ENCODE measurements at places on chromosomes 4 and X.

DNA sequence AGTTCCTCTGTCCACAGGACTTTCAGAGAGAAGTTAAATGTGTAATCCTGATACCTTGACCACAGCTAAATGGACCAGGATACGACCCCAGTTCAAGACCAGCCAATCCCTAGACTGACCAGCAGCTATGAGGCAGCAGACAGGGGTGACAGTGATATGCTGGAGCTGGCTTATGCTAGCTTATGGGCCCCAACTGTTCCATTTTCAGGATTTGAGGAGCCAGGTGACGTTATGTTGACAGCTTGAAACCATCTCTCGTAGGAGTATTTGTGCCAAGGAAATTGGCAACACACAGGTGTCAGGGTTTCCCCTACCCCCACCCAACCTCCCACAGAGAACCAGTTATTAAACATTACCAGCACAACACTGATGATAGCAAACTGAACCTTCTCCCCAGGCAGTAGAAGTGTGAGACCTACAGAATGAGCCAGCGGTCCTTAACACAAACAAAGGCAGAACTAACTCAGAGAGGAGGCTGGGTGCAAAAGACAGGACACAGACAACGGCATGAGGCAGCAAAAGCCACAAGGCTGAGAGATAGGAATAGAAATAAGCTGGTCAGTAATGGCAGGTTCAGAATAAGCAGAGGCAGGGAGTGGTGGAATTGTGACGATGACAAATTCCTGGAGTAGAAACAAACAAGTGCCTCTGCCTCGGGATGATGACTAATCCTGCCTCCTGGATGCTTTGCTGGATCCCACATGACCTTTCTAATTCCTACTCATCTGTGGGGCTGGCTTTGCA lies 85.6 kb upstream of the CPEB2 start:
- DNase-seq, result peak; percentile 96

- DNase-seq, result peak; percentile 76
These were observed 8.0 kb downstream of the IGFBP7 start for GRCh38 chr4:57102050-57102624.

DNA sequence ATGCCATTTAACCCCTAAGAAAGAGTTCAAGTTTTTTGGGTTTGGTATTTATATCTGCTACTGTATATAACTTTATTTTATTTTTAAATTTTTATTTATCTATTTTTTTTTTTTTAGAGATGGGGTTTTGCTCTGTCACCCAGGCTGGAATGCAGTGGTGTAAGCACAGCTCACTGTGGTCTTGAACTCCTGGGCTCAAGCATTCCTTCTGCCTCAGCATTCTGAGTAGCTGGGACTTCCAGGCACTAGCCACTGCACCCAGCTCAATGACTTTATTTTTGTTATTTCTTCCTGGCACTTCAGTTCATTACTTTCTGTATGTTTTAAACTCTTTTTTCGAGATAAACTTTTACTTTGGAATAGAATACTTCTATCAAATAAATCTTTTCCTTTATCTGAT lies 42.4 kb upstream of the PGAM4 start:
- no peak for DNase-seq

GRCh38 chr4:168183717-168184571 lies 91.6 kb downstream of the ANXA10 start:
- peak; percentile 63 for DNase-seq

GRCh38 chr4:118351851-118352827 lies 664 bp downstream of the PRSS12 start:
- no peak for DNase-seq

- no peak for DNase-seq
These were observed 37.3 kb upstream of the IGFBP7 start for GRCh38 chr4:57147335-57148060.

- peak; percentile 1 for DNase-seq
These were observed 9.9 kb downstream of the CENPVL3 start for GRCh38 chrX:51608766-51609165.

GRCh38 chr4:23097251-23097650 lies 404.5 kb downstream of the GBA3 start:
- DNase-seq, result peak; percentile 84

GRCh38 chr4:48470137-48470536 lies 13.0 kb upstream of the SLC10A4 start:
- no peak for DNase-seq

GRCh38 chrX:38268011-38268410 lies 47.3 kb upstream of the SRPX start:
- DNase-seq, result no peak

DNA sequence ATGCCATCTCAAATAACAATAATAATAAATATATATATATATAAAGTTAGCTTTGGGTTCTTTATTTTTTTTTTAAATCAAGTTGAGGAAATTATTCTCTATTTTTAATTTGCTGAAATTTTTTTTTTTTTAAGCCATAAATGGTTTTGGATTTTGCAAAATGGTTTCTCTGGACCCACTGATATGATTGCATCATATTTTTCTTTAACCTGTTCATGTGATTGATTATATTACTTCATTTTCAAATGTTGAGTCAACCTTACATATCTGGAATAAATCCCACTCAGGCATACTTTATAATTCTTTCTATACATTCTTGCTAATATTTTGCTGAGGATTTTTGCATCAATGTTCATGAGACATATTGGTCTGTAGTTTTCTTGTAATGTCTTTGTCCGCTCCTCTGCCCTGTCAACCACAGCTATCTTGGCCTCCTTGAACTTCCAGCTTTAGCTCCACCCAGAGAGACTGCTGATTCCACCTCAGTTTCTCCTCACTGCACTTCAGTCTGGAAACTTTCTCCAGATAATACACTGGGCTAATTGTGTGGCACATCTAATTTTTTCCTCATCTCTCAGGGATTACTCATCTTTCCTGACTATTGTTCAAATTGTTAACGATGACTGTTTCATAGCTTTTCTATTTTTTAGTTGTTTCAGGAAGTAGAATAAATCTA lies 160.9 kb upstream of the GIMD1 start:
- peak; percentile 78 for DNase-seq

DNA sequence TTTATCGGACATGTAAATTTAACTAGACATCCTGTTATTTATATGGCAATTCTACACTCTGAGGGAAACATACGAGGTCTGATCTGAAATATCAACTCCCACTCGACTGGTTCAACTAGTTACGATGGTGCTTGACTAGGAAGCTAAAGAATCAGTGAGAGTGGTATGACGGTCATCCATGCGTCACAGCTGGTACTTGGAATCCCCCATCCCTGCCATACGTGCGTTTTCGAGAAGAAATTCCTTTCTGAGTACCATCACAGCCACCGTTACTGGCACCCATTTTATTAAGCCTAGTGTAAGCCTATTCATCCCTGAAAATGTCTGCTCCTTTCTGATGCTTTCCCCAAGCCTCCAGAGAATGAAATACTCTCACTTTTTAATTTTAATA lies 695 bp upstream of the PIGA start:
- DNase-seq, result peak; percentile 39

DNA sequence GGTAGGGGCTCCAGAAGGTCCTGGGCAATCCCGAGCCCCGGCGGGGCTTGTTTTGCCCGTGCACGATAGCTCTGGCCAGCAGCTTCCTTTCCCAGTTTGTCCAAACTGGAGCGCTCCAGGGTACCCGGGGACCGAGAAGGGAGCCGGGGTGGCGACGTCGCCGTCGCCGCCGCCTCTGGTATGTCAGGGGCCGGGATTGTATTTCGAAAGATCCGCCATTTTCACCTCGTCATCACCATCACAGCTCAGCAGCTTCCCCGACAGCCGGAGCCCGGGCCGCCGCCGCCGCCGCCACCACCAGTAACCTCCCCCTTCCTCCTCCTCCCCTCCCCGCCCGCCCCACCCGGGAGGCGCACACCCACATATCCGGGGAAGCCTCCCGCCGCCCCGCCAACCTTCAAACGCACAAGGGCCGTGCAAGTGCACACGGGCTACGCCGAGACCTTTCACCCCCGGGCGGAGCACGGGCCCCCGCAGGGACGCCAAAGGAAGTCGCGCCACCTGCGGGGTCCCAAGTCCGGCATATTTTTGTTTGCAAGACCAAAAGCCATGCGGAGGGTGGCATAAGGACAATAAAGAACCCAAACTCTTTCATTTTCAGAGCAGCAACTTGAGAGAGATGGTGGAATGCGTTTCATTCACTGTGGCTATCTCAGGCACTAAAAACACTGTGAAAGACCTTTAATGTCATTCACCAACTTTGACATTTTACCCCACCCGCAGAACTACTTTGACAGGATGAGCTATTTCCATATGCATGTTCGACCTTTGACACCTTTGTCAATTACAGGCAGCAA lies at the start of gene LIN54:
Gene LIN54, minus strand, starts transcription at position 302 of the 797 bp plus-strand sequence. CDS start 25,979 bp downstream, outside the sequence.
- peak; percentile 72 for DNase-seq

- no peak for DNase-seq
These were observed 536.2 kb downstream of the MID1IP1 start for GRCh38 chrX:39337451-39337850.

DNA sequence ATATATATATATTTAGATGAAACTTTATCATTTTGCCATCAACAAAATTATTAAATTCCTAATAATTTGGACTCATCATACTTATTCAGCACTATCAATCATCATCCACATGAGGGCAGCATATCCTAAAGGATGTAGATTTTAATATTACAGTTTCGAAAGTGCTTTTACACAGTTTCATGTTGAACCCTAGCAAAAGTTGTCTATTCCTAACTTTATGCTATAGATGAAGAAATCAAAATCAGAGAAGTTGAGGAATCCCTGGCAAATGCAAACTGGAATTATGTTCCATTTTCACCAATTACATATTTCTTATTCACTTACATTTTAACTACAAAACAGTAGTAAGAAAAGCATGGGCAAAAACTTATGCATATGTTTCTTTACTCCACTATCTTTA lies 36.6 kb upstream of the UGT2A1 start:
- DNase-seq, result peak; percentile 5

- DNase-seq, result peak; percentile 48
These were observed 550.0 kb upstream of the DIPK2B start for GRCh38 chrX:45750639-45751038.

DNA sequence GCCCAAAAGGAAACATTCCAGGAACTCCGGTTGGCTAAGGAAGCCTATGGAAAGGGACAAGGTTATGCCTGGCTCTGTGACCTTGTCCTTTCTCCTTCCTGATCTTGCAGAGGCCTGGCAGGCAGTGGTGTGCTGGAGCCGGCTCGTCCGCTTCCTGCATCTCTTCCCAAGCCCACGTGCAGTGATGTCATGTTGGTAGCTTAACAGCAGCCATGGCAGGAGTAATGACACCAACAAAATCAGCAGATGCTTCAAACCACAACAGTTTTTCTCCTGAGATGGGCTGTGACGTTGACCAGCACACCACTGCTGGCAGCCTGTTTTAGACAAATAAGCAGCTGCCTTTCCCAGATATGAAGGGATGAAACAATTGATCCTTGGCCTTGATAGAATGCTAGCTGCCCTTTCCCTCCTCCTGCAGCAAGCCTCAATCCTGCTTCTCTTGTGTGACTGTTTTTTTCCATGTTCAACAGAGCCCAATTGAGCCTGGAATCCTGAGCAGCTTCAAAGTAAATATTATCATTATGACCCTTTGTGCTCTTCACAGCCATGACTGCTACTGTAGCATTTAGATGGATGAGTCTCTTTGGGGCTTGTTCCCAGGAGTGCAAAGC lies 23.4 kb downstream of the SEPTIN6 start:
- no peak for DNase-seq

DNA sequence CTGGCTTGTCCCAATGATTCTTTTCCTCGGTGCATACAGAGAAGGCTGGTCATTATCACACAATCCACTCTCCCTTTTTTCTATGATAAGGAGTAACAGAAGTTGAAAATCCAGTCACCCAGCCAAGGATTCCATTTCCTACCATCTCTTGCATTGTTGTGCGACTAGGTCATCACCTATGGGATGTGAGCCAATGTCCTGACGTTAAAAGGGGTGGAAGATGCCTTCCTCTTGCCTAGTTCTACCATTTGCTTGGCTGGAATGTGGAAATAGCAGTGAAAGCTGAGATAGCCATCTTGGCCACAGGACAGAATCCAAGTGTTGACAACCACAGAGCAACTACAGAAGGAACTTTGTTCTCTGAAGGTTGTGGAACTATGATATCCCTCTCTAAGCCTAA lies 132.2 kb upstream of the KIT start:
- peak; percentile 90 for DNase-seq

DNA sequence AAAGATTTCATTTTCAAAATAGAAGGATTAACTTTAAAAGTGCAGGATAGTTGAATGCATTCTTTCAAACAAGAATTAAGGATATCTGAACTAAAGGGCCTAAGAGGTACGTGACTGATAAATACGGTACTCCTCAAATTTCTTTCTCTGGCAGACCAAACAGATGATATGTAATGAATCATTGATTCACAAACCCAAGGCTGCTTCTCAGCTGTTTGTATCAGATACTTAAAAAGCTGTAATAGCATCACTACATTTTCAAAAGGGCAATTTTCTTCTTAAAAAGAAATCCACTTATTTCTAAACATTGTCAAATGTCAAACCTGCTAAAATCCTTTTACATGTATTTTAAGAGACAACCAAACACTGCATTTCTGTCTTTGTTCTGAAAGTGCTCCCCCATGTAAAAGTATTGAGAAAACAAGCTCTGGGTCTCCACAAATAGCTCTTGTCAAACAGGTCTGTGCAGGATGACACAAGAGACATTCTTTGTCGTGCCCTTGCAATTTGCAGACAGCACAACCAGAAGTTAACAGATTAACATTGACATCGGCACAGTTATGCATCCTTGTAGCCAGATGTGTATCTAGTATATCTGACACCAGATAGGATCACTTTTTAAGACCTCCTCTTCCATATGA lies 82.0 kb downstream of the MANBA start:
- DNase-seq, result no peak

GRCh38 chr4:155705664-155706063 lies 39.0 kb downstream of the GUCY1A1 start:
- peak; percentile 30 for DNase-seq

DNA sequence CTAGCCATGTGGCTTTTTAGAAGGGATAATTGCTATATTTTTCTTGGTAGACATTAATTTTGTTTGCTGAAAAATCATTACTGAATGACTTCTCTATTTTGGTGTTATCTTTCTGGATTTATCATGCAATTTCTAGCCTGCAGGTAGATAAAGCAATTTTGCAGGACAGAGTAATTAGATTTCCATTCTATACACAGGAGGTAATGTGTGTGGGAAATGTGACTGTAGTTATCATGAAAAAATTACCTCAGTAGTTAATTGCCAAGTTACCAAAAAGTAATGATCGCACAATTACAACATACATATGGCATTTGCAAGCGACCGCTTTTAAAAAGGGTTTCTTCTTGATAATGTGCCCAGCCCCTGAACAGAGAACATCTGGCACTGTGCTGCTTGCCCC lies 66.1 kb downstream of the KIT start:
- no peak for DNase-seq

GRCh38 chrX:134544513-134545151 lies 84.7 kb downstream of the HPRT1 start:
- DNase-seq, result no peak

- no peak for DNase-seq
These were observed 319.1 kb downstream of the RAPGEF2 start for GRCh38 chr4:159422019-159422418.

- no peak for DNase-seq
These were observed 15.1 kb downstream of the UBE2K start for GRCh38 chr4:39712819-39713607.

GRCh38 chr4:88919056-88919455 lies 137.9 kb downstream of the FAM13A start:
- no peak for DNase-seq
